Gastrocnemius medialis (tissue), 4 donors: ENCODE measurements at places on chromosomes 4 and X. TPM values are rescaled to one million over a fixed set of nuclear protein-coding genes. Genes with fewer than 3 reads are reported as not detected.

- DNase-seq: no peak
- no peaks in the 10 kb centered on the region for H3K36me3 ChIP-seq
- no peak overlapping the region for H3K27ac ChIP-seq
- H3K4me3 ChIP-seq: no peak overlapping the region
- H3K4me1 ChIP-seq: no peaks in the 10 kb centered on the region
Measured at GRCh38 chrX:69362856-69363255, 141.3 kb upstream of the NALF2 start.

DNA sequence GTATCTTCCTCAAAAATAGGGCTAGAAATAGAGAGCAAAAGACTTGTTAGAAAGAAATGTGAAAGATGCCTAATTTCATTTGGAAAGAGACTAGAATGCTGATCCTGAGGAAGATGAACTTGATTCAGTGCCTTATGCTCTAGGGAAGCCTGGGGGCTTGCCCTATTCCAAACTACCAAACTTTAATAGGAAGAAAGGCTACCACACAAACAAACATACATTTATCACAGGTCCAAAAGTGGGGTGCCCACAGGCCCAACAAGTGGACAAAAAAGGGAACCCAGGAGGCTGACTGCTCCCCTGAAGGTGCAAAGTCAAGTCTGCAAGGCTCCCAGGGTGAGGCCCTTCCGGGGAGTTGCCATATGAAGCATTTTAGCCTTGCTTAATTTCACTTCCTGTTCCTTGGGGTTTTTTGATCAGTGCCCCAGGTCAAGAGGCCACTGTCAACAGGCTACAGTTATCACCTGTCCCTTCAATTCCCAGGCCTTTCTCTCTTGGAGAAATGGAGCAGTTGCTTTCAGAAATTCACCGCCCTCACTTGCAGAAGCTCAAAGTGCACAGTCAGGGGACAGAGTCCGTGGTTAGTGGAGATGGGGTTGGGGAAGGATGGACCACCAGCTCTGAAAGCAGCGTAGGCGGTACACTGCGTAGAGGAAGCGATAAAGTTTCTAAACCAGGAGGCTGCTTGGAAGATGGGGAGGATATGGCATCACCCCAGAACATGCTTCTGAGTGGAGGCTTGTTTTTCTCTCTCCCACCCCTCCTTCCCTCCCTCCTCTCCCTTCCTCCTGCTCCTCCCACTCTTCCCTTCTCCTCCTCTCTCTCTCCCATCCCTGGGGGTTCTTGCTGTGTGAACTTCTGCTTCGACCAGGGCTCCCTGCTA, 36.4 kb downstream of the TMEM154 start:
- no peak for DNase-seq
- no peak overlapping the region for H3K4me3 ChIP-seq
- H3K36me3 ChIP-seq: no peaks in the 10 kb centered on the region
- H3K4me1 ChIP-seq: no peaks in the 10 kb centered on the region
- H3K27me3 ChIP-seq: no peaks in the 10 kb centered on the region
- H3K27ac ChIP-seq: no peak overlapping the region

- H3K36me3 ChIP-seq: peaks cover 17% of the 10 kb centered on the region
- H3K4me1 ChIP-seq: no peaks in the 10 kb centered on the region
- no peak overlapping the region for H3K4me3 ChIP-seq
- H3K27me3 ChIP-seq: no peaks in the 10 kb centered on the region
- no peak for DNase-seq
Measured at GRCh38 chr4:15598644-15599043, 56.5 kb downstream of the FBXL5 start.

The GYG2 gene
- total RNA-seq: 0.92 TPM

DNA sequence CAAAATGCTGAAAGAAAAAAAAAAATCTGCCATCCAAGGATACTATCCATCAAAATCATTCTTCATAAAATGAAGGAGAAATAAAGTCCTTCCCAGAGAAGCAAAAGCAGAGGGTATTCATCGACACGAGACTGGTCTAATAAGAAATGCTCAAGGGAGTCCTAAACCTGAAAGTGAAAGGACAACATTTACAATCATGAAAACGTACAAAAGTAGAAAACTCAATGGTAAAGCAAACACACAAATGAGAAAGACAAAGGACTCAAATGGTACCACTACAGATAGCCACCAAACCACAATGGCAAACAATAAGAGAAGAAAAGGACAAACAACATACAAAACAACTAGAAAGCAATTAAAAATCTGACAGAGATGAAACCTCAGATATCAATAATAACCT, 41.0 kb downstream of the CD99L2 start:
- no peaks in the 10 kb centered on the region for H3K27me3 ChIP-seq
- no peak for DNase-seq
- H3K4me3 ChIP-seq: no peak overlapping the region
- no peaks in the 10 kb centered on the region for H3K36me3 ChIP-seq
- H3K4me1 ChIP-seq: no peaks in the 10 kb centered on the region

GRCh38 chrX:136045008-136045407, 59.8 kb downstream of the SLC9A6 start:
- no peak overlapping the region for H3K27ac ChIP-seq
- H3K4me3 ChIP-seq: no peak overlapping the region
- DNase-seq: no peak
- H3K4me1 ChIP-seq: no peaks in the 10 kb centered on the region

- H3K27ac ChIP-seq: no peak overlapping the region
- no peak for DNase-seq
- peaks cover 13% of the 10 kb centered on the region for H3K36me3 ChIP-seq
- no peaks in the 10 kb centered on the region for H3K4me1 ChIP-seq
- no peak overlapping the region for H3K4me3 ChIP-seq
Measured at GRCh38 chrX:329291-329910, 10.8 kb upstream of the GTPBP6 start.

DNA sequence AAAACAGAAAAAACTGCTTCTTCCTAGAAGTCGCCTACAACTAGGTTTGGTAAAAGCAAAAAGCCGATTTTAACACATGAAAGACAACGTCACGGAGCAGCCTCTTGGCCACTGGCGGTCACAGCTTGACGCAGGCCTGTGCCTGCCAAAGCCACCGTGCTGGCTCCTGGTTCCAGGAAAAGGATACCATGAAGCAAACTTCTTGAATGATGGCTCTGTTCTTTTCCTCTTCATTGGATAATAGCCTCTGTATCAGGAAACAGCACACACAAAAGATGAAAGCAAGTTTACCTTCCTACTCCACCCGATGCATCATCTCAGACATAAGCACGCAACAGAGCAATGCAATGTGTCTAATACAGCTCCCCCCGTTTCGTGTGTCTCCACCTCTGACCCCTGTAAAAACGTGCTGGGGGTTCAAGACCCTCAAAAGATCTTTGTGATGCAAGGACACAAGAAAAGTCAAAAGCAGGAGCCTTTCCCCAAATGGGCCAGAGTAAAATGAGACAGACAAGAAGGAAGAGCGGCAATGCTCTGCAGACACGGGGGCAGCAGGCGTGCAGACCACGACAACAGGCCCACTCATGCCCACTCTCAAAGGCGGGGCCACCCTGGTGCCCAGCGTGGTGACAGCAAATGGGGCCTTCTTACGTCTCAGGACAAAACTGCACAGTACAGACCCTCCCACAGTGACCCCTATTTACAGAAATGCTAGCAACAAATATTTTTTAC, 19.4 kb downstream of the GAK start:
- H3K4me1 ChIP-seq: no peaks in the 10 kb centered on the region
- H3K27me3 ChIP-seq: no peaks in the 10 kb centered on the region
- no peak for DNase-seq
- H3K36me3 ChIP-seq: peaks cover 18% of the 10 kb centered on the region
- H3K27ac ChIP-seq: no peak overlapping the region

- no peaks in the 10 kb centered on the region for H3K36me3 ChIP-seq
- H3K27ac ChIP-seq: no peak overlapping the region
- DNase-seq: no peak
- no peak overlapping the region for H3K4me3 ChIP-seq
- no peaks in the 10 kb centered on the region for H3K4me1 ChIP-seq
- peaks cover 22% of the 10 kb centered on the region for H3K27me3 ChIP-seq
Measured at GRCh38 chrX:103275947-103276567, 493 bp downstream of the TCEAL5 start.

- H3K4me3 ChIP-seq: no peak overlapping the region
- no peaks in the 10 kb centered on the region for H3K36me3 ChIP-seq
- H3K27ac ChIP-seq: no peak overlapping the region
- no peak for DNase-seq
Measured at GRCh38 chr4:124070688-124071484, 641.6 kb downstream of the ANKRD50 start.

DNA sequence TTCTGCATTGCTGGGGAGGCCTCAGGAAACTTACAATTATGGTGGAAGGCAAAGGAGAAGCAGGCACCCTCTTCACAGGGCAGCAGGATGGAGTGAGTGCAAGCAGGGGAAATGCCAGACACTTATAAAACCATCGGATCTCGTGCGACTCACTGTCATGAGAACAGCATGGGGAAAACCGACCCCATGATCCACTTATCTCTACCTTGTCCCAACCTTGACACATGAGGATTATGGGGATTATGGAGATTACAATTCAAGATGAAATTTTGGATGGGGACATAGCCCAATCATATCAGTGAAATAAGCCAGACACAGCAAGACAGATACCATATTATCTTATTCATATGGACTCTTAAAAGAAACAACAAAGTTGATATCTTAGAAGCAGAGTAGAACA, 134.9 kb downstream of the C4orf33 start:
- no peaks in the 10 kb centered on the region for H3K27me3 ChIP-seq
- no peaks in the 10 kb centered on the region for H3K36me3 ChIP-seq
- H3K27ac ChIP-seq: no peak overlapping the region
- H3K4me1 ChIP-seq: no peaks in the 10 kb centered on the region
- H3K4me3 ChIP-seq: no peak overlapping the region
